ENCODE measurements at places on chromosomes 7 and 10. TPM values are rescaled to one million over a fixed set of nuclear protein-coding genes. Genes with fewer than 3 reads are reported as not detected.

IFIT1 gene
- 14.1 TPM for total RNA-seq

CPA5 gene
- not detected for total RNA-seq

OR2A5 gene
- total RNA-seq, result not detected

- H3K36me3 ChIP-seq, result no peaks in the 10 kb centered on the region
- peaks cover 2% of the 10 kb centered on the region for H3K4me1 ChIP-seq
- H3K27me3 ChIP-seq, result no peaks in the 10 kb centered on the region
- no peak overlapping the region for H3K27ac ChIP-seq
Observed at GRCh38 chr10:132526676-132527075, 10.9 kb upstream of the INPP5A start.

DNA sequence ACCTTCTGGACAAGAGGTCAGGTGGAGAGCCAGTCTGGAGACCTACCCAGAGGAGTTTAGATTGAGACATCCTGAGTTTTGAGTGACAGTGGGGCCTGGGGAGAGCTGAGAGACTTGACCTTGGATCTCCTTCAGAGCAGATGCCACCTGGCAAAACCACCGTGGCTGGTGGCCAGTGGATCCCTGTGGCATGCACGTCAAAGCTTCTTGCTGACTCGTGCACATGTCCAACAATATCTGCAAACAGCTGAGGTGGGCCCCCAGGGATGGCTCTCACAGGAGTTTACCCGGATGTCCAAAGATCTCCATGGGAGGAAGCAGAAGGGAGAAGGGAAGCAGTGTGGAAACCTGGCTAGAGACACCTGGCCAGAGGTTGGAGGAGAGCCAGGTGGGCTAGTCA is 230.5 kb downstream of the FANK1 start:
- H3K27ac ChIP-seq, result no peak overlapping the region
- H3K36me3 ChIP-seq, result no peaks in the 10 kb centered on the region
- H3K27me3 ChIP-seq, result no peaks in the 10 kb centered on the region
- no peaks in the 10 kb centered on the region for H3K4me1 ChIP-seq
- no peak overlapping the region for H3K4me3 ChIP-seq

DNA sequence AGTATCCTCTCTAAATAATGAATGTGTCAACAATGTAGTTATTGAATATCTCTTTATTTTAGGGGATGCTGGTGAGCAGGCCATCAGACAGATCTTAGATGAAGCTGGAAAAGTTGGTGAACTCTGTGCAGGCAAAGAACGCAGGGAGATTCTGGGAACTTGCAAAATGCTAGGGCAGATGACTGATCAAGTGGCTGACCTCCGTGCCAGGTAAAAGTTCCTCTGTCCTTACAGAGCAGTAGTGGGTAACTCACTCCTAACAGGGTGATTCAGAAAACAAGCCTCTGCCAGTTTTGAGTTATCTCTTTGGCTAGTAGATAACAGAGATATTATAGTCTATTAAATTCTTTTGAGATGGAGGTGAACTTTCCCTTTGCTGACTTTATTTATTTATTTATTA is 67.3 kb downstream of the AP3M1 start:
- H3K4me1 ChIP-seq, result peaks cover 29% of the 10 kb centered on the region
- no peak overlapping the region for H3K4me3 ChIP-seq
- no peak for DNase-seq
- no peak overlapping the region for H3K27ac ChIP-seq

DNA sequence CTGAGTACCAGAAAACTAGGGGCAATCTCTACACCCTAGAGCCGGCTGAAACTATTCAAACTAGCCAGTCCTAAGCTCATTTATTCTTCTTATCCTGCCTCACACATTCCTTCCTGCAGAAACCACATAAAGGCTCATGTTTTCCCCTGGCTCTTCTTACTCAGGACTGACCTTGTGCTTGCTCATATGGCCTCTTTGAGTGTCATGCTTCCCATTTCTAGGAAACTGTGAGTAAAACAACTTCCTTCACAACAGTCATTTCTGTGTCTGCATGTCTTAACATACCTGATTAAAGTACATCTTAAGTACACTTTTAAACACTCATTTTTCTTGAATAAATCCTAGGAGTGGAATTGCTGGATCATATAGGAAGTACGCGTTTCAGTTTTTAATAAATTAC is 52.3 kb upstream of the KIAA1217 start:
- H3K27me3 ChIP-seq, result peaks cover 15% of the 10 kb centered on the region
- no peak for DNase-seq
- no peak overlapping the region for H3K4me3 ChIP-seq

DNA sequence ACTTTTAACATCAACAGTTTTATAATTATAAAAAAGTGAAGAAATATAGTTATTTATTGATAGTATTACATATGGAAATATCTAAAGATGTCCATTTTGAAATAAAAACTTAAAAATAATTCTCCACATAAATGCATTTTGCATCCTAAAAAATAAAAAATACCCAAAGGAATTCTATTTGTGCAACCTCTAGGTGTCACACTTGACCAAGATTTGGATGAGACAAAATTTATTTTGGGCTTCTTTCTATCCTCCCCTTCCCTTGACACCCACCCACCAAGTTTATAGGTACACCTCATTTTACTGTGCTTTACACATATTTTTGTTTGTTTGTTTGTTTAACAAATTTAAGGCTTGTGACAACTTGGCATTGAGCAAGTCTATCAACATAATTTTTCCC is 3.3 kb upstream of the THSD7A start:
- no peak overlapping the region for H3K4me3 ChIP-seq
- H3K27me3 ChIP-seq, result no peaks in the 10 kb centered on the region
- H3K4me1 ChIP-seq, result no peaks in the 10 kb centered on the region
- no peaks in the 10 kb centered on the region for H3K36me3 ChIP-seq
- DNase-seq, result peak; percentile 32

- no peak overlapping the region for H3K27ac ChIP-seq
- H3K27me3 ChIP-seq, result no peaks in the 10 kb centered on the region
Observed at GRCh38 chr7:1906087-1906830, 236.2 kb downstream of the ELFN1 start.

DNA sequence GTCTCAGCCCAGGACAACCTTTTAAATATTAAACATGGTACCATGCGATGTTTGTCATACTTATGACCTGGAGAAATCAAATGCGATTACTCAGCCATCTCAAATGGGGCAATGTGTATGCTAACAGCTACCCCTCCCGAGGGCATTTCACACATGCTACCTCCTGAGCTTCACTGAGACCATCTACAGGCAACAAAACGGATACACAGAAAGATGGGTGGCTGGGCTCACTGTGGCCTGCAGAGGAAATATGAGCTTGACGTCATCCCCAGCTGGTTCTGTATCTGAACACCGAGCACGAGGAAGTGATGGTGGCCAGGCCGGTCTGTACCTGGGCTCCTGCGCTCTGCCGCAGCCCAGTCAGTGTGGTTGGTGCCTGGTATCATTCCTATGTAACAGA is 374.3 kb downstream of the RPS24 start:
- DNase-seq, result no peak
- H3K27ac ChIP-seq, result no peak overlapping the region
- no peaks in the 10 kb centered on the region for H3K36me3 ChIP-seq
- no peak overlapping the region for H3K4me3 ChIP-seq
- peaks cover 13% of the 10 kb centered on the region for H3K4me1 ChIP-seq
